ENCODE measurements at places on chromosomes 5 and 9.

DNA sequence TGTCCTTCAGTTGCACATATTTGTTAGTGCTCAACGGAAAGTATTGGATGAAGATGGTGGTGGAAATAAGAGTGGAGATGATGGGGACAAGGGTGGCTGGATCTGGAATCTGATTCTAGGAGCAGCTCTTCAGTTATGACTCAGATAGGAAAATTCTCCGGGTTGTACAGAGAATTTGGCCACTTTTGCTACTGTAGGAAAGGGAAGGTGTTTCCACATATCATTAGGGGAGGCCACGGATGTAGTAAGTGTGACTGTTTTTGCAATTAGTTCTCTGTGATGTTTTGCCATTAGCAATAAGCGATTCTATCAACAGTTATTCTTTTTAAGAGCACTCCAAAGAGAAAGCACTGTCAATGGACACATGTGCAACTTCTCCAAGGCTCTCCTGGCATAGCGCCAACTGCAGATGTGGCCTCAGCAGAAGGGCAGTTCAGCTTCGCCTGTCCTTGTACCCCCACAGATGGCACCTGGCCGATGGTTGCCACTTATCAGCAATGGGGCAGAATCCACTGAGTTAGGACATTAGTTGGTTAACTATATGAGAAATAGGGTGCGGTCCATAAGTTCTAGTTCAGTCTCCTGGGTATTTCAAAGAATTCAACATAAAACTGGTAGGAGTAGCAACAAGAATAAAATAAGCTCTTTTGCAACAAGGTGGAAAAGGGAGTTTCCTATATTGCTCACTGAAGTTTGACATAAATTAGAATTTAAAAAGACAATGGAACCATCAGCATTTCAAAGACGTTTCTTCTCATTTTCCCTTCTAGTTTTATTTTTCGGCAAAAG, 96.3 kb downstream of the ARSB start:
- no peak for DNase-seq

GRCh38 chr9:126390923-126391322, 64.3 kb downstream of the MVB12B start:
- peak; percentile 81 for DNase-seq

GRCh38 chr9:35814106-35814840, 569 bp downstream of the HINT2 start:
- DNase-seq: peak; percentile 67

GRCh38 chr5:148177207-148177606, 8.9 kb downstream of the SPINK14 start:
- no peak for DNase-seq

DNA sequence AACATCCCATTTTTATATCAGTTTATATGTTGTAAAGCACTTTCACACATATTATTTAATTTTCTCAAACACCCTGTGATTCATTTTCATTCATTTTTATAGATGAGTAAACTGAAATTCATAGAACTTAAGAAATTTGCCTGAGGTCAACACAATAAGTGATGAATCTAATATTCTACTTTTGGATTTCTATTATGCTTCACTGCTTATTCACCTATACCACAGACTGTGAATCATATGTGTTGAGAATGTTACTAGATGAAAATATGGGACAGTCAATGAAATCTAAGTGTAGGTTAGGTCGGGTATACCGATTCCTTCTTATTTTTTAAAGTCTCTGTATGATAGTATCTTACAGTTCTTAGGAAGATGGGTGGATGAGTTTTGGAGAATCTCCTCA, 24.8 kb downstream of the CDC37L1 start:
- DNase-seq: no peak

GRCh38 chr5:179878222-179879002, 19.8 kb upstream of the MRNIP start:
- DNase-seq: no peak

DNA sequence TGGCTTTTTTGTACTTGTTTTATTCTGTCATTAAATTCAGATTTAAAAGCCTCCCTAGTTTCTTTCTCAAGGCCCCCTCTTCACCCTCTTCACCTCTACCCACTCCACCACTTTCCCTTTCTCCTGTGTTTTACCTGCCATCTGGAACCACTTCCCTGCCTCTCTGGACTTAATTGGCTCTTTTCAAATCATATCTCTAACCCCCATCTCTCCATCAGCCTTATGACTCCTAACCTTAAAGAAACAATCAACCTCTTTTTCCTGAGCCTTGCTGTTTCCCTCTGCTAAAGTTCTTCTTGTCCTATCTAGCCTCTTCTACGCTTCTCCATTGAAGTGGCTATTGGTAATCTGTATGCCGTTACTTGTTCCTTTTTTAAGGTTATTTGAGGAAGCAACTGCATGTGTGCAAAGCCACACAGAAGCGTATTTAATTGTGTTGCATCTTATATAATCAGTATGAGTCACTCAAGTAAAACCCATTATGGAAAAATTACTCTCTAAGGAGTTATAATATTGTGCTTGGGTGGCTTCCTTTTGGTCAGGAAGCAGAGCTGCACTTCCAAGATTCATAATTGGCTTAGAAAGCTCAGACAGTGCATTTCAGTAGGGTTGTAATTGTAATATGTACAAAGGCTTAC, 653.6 kb upstream of the ITGA1 start:
- no peak for DNase-seq

DNA sequence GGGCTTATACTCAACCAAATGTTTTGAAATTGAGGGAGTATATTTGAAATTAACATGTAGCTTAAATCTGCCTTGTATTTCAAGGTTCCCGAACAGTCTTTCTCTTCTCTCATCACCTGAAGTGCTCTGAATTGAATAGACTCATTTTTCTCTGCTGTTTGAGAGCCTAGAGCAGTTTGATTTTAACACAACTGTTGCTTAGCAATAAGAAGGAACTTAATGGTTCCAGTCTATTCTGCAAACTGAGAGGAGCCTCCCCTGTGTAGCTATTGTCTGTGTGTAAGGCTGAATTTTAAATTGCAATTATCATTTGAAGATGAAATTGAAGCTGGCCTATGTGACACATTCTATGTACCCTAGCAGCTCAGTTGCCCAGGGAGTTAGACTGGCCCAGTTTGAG, 87.1 kb upstream of the CKMT2 start:
- no peak for DNase-seq

- no peak for DNase-seq
Measured at GRCh38 chr9:21455320-21455719, 15.1 kb downstream of the IFNA1 start.

DNA sequence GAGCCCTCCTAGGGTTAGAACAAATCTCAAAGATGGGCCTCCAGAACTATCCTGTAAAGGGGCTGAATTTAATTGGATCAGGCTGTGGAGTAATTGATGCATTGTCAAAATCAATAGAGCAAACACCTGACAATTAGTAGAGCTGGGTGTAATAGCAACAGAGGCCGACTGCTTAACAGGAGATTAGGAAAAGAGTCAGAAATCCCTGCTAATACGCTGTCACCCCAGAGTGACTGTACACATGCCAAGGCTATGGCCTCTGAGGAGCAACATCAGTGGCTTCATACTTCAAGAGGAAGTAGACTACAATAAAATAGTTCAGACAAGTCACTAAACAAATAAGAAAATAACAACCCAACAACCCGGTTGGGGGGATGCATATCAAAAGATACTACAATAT, 18.7 kb upstream of the GRPEL2 start:
- DNase-seq: no peak

DNA sequence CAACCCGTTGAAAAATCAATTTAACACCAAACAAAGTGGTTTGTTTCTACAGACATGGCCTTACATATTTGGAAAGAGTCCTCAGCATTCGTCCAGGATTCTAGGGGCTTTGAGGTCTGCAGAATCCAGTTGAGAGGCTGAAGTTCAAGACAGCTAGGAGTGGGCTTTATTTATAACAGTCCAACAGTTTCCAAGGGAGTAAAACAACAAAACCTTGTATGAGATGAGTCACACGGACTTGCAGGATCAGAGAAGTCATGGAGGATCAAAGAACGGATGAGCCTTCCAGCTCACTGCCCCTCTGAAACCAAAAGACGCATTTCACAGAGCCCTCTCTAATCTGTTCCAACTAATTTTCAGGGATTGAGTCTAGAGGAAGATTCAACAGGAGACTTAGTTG, 11.1 kb upstream of the ESM1 start:
- DNase-seq: no peak

- no peak for DNase-seq
Measured at GRCh38 chr5:55993731-55994494, 850 bp downstream of the IL6ST start.

GRCh38 chr5:173324115-173325001, 3.9 kb downstream of the STC2 start:
- DNase-seq: peak; percentile 74

GRCh38 chr5:142748568-142749249, 21.5 kb upstream of the ARHGAP26 start:
- DNase-seq: peak; percentile 12

DNA sequence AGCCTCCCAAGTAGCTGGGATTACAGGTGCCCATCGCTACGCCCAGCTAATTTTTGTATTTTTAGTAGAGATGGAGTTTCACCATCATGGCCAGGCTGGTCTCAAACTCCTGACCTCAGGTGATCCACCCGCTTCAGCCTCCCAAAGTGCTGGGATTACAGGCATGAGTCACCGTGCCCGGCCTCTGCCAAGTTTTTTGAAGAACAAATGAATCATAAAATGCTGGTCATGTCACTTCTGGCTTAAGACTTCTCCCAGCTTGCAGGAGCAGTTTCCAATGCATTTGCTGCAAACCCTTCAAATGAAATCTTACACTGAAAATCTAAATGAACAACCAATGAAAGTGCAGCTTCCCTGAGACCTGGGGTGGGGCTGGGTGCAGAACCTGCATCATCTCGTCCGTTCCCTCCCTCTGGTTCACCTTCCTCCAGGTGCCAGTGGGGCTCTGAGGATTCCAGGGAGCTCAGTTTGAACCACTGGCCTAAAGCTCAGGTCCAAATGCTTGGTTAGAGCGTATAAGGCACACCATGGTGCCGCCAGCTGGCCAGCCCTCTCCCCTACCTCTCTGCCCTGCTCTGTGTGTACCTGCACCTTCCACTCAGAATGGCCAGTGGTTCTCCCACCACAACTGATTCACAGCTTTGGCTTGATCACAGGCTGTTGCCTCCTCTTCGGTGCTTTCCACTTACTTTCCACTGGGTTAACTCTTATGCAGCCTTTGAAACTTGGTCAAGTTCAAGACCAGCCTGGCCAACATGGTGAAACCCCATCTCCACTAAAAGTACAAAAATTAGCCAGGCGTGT, 39.8 kb upstream of the FUBP3 start:
- DNase-seq: no peak

GRCh38 chr5:56140073-56140472, 93.1 kb downstream of the ANKRD55 start:
- no peak for DNase-seq

- no peak for DNase-seq
Measured at GRCh38 chr5:155021842-155022241, 8.3 kb downstream of the KIF4B start.

DNA sequence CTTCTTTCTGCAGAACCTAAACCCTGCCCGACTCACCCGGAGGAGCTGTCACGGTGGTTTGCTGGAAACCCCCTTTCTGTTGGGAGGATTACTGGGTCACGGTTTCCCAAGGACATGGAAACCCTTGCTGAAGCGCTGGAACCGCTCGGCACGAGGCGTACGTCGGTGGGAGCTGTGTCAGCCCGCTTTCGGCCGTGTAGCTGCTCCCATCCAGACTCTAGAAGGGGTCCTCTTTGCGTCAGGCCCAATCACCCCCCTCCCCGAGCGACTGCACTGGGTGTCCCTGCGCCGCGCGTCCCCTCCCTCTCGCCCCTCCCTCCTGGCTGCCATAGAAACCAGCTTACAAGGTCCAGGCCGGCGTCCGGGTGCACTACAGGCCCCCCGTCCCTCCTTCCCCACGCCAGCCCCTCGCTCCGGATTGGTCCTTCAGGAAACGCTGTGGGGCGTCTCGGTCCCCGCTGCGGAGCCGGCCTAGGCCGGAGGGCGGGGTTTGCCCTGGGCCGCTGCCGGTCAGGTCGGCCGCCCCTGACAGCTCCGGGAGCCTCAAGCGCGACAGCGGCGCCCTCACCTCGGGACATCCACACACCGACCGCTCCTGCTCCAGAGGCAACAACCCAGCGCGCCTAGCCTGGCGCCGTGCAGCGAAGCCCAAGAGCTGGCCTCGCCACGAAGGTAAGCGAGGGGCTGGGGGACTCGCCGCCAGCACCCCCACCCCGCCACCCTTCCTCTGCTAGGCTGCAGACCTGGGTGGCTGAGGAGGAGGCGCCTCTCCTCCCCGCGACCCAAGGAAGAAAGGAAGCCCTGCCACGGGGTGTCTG, at the start of gene NIM1K:
NIM1K (plus strand) TSS at position 486 of the 818 bp plus-strand sequence. CDS start 53,551 bp downstream, outside the sequence.
- DNase-seq: peak; percentile 98

DNA sequence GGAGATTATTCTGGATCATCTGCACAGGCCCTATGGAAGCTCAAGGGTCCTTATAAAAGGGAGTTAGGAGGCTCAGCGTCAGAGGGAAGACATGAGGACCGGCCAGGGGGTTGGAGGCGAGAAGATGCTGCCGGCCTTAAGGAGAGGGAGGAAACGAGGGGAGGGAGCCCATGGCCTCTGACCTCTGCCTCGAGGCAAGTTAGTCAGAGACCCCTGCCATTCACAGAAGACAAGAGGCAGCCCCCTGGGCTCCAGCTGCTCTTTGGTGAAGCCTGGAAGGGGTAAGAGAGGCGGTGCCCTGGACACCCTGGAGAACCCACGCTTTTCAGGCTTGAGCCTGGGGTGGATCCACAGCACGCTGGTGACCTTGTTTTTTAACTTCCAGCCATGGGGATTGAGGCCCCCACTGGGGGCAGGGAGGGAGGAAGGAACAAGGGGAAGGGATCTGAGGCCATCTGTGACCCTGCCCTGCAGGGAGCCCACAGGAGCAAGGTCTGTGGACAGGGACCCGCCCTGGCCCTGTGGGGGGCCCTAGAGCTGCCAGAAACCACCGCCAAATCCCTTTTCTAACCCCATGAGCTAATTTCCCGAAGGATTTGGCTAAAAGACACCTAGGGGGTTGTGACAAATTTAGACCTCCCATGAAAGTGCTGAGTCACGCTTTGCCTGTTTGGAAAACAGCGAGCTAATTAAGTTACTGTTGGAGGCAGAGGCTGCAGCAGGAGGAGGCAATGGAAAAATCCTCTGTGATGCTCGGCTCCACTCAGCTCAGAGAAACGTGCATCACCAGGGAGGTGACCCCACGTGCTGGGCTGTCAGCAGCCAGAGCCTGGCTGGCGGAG, 49.7 kb downstream of the OLFM1 start:
- DNase-seq: peak; percentile 26

- no peak for DNase-seq
Measured at GRCh38 chr5:126098330-126099017, 324.7 kb upstream of the GRAMD2B start.

GRCh38 chr5:129137637-129138036, 43.1 kb downstream of the ISOC1 start:
- DNase-seq: no peak

- DNase-seq: no peak
Measured at GRCh38 chr9:95807326-95807947, 68.1 kb upstream of the ERCC6L2 start.

GRCh38 chr9:126217797-126218196, 108.8 kb upstream of the MVB12B start:
- DNase-seq: no peak

DNA sequence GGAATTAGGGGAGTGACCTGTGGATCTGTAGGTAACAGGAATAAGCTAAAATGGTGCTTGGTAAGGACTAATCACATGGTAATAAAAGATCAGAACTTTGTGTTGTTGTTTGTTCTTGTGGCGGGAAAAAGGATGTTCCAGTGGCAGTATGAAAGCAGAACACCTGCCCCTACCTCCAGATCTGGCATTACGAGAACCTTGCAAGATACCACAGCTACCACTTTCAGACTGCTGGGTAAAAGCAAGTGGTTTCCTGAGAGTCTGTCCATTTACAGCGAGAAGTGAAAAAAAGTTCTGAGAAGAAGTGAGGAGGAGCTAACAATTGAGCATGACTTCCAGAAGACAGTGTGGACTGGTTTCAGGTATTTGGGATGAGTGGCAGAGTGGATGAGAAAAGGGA, 252.5 kb downstream of the TLE4 start:
- no peak for DNase-seq

Measured in posterior cingulate gyrus (tissue), 11 donors.